Heart right ventricle (tissue), 16 donors: ENCODE measurements at places on chromosomes 13 and 19. TPM values are rescaled to one million over a fixed set of nuclear protein-coding genes. Genes with fewer than 3 reads are reported as not detected.

Gene OR10H1
- not detected for total RNA-seq

- no peak for DNase-seq
Observed at GRCh38 chr19:48844472-48844871, 8.2 kb upstream of the HSD17B14 start.

DNA sequence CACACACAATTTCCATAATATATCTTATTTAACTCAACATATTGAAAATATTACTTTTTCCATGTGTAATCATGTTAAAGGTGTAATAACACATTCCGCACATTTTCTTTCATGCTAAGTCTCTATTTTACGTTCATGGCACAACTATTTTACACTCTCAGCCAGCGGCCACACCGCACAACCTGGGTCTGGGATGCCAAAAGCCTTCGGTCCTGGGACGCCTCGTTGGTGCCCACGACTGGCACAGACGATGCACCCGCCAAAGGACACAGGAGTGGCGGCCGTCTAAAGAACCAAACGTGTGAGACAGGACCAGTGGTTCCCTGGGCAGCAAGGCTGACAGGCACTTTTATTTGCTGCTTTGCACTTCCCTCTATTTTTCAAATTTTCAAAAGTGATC, 10.0 kb upstream of the PROZ start:
- DNase-seq, result no peak

DNA sequence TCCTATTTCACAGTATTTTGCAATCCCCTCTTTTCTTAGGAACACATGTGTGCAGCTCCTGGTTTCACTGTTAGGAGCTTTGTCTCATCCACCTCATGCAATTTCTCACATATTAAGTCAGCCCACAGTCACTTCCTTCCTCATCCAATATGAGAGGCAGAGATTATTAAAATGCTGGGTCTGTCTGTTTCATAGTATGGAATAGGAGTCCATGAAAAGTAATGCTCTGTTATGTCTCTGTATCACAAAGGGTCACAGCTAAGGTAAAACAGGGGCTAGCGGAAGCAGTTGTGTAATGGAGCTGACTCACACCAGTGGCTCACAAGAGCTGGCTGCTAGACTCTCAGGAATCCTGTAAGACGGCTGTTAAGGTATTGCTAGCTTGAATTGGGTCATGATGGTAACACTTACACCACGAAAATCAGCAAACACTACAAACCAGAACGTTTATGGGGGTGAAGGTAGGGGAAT, 216.5 kb downstream of the EFNB2 start:
- no peak for DNase-seq

- DNase-seq, result no peak
Observed at GRCh38 chr19:48477698-48478338, 8.6 kb downstream of the CYTH2 start.

DNA sequence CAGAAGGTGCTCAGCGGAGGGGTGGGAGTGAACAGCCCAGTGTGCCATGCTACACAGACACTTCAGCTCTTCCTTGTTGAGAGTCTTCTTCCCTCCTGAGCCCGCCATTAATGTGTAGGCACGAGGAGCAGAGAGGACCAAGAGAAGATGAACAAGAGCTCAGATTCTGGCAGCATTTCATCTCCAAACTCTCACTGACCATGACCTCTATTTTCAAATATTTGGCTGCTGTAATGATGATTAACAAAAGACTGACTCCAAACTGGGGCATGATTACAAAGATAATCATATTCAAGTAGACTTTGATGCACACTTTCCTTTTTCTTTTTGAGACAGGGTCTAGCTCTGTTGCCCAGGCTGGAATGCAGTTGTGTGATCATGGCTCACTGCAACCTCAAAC, 236.5 kb downstream of the DCLK1 start:
- DNase-seq, result no peak

GRCh38 chr13:44710576-44710975, 134.4 kb upstream of the TSC22D1 start:
- DNase-seq, result no peak

- DNase-seq, result no peak
Observed at GRCh38 chr19:44992336-44993163, 8.7 kb upstream of the RELB start.

GRCh38 chr19:32691952-32692726, 518 bp downstream of the NUDT19 start:
- peak; percentile 67 for DNase-seq

DNA sequence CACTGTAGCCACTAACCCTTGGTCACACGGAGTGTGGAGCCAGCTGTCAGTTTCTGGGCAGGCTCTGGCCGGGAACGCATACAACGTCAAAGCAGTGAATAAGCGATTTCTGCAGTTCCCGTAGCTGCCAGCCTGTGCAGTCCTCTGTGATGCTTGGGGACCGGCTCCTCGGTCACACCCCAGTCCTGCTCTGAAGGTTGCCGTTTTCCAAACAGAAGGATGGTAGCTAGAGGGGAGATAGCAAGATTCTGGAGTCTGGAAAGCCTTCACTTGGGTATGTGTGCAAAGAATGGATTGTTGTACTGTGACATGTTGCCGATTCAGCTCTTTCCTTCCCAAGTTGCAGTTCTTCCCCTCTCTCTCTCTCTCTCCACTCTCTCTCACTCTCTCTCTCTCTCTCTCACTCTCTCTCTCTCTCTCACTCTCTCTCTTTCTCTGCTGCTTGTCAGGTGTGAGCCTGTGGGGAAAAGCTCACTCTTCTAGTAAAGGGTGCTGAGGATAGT, 38.7 kb upstream of the C1QTNF9 start:
- peak; percentile 68 for DNase-seq
